Suprapubic skin (tissue), 4 donors: ENCODE measurements at places on chromosomes 6 and 20.

DNA sequence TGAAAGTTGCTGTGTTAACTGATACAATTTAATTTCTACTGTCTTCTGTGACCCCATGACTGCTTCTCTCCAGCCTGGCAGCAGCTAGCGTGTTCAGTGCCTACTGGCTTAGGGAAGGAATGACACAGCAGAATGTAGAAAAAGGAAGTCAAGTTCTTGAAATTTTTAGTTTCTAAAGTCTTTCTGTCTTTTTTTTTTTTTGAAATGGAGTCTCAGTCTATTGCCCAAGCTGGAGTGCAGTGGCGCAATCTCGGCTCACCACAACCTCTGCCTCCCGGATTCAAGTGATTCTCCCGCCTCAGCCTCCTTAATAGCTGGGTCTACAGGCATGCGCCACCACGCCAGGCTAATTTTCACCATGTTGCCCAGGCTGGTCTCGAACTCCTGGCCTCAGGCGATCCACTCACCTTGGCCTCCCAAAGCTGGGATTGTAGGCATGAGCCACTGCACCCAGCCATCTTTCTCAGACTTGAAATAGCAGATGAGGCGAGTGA, 39.3 kb downstream of the PCNA start:
- DNase-seq, result peak; percentile 83

- DNase-seq, result no peak
These were observed 171.4 kb upstream of the QKI start for GRCh38 chr6:163243083-163243482.

- DNase-seq, result no peak
These were observed 23.2 kb downstream of the AFDN start for GRCh38 chr6:167849846-167850459.

GRCh38 chr6:53439556-53439955, 90.8 kb upstream of the ELOVL5 start:
- DNase-seq, result no peak

DNA sequence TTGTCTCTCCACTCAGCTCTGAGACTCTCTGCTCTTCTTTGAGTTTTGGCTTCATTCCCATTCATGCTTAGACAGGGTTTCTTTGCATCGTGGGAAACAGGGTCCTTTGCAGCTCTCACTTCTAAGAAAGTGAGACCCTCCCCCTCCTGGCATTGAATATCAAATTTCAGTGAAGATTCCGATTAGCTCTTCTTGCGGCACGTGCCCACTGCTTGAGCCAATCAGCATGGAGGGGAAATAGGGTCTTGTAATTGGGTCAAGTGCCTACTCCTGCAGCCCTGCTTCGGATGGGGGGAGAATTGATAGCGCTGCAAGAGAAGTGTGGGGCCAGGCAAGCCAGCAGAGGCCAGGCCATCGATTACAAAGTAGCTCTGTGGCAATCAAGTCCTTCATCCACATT, 69.6 kb downstream of the TFAP2C start:
- no peak for DNase-seq

GRCh38 chr6:15585760-15586214, 77.0 kb downstream of the DTNBP1 start:
- DNase-seq, result no peak

DNA sequence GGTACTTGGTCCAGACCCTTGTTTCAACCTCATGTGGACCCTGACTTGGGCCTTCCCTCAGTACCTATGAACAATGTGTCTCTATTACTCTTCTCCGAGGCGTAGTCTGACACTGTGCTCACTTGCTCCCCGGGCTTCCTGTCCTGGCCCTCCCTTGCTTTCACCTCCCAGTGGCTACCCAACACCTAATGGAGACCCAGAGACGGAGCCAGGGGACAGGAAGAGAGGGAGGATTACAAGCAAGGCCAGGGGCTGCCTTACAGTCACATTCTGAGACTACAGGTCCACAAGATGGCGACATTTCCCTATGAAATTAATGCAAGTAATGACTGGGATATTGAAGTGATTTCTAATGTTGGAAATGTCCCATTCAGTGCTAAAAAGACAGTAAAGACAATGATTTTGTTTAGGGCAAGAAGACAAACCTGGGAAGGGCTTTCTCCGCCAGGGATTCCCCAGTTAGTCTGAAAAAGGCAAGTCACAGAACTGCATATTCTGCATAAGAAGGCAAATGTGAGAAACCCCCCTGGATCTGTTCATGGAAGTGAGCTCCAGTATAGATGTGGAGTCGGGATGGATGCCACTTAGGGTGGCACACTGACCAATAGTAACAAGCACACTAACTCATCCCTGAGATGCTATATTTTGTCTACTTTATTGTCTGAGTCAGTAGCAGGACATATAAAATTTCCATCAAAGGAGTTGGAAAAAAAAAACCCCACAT, 44.0 kb upstream of the ZBTB24 start:
- DNase-seq, result no peak

GRCh38 chr6:36826520-36827227, 12.6 kb downstream of the CPNE5 start:
- DNase-seq, result no peak

GRCh38 chr6:11229655-11230046, 2.8 kb downstream of the NEDD9 start:
- no peak for DNase-seq

DNA sequence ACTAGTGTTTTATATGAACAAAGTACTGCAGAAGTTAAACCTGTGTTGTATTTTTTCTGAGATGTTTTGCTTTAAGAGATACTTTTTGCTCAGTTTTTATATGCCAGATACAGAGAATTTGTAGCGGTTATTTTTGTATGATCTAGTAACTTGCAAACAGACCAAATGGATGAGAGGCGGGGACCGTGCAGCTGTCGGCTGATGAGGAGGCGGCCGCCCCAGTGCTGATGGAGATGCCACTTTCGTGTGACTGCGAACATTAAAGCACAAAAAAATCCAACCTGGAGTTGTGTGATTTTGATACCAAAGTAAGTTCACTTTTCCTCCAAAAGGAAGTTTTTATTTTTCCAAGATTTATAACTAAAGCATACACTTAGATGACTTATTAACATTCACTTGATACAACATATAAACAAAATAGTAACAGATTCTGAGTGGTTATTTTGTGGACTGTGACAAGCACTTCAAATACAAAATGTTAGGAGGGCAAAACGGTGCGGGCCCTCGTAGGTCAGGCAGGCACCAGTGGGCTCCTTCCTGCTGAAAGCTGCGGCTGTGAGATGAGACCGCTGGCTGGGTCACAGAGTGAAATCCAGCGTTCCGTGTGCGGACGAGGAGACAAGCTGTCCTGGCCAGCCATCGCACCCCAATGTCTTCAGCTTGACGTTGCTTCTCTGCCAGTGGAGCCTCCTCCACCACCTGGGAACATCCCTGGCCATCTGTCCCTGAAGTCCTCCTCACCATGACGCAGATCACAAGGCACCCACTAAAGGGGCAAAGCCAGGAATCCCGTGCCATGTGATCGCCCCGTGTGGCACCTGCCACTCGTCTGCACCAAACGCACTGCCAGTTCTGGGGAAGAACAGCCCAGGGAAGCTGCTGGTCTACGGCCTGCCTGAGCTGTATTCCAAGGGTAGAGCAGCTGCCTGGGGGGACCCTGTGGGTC, 4.0 kb upstream of the OGFR start:
- DNase-seq, result no peak

DNA sequence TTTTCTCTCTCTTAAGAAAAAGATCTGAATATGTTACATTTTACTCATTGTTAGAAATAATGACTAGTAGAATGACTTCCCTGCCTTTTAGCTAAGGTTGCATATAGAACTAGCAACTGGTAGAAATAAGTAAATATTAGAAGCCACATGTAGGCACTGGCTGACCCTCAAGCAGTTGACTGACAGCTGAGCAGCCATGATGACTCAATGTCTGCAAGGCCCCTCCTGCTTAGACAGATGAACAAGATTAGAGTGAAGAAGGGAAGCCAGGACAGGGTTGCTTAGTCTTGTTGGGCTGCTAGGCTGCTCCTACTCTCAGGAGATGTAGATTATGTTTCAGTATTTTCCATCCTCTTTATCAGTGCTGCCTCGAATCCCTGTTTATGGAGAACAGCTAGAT, 6.5 kb downstream of the MEP1A start:
- DNase-seq, result no peak

GRCh38 chr6:55822815-55823214, 52.6 kb downstream of the BMP5 start:
- DNase-seq, result no peak

- DNase-seq, result no peak
These were observed 317.6 kb downstream of the TPBG start for GRCh38 chr6:82681119-82681714.

- DNase-seq, result no peak
These were observed 10.5 kb downstream of the NT5E start for GRCh38 chr6:85460154-85460920.

DNA sequence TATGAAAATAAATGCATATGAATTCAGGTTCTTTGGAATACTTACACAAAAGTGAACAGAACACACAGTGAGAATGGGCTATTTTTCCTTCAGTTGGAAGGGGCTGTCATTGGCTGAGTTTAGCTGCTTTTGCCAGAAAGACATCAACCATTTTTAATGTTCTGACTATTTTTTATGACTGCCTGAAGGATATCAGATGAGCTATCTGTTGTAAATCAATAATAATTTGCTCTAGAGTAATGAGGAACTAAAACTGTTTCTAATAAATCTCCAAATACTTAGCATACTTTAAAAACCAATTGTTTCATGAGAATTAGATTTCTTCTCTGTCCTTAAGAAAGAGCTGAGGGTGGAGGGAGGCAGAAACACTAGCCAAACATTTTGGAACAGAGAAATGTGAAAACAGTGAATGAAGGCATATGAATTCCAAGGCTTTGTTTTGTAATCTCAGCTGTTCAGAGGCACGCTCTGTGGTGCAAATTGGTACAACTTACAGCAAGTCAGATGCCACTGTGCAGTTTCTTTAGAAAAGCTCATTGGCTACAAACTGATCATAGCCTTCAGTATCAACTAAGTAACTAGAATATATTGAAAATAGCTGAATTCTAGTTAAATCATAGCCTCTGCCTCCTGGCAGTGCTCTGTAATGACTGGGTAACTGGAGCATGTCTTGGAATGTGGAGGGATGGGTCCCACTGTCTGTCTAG, 228.9 kb upstream of the JAG1 start:
- no peak for DNase-seq

DNA sequence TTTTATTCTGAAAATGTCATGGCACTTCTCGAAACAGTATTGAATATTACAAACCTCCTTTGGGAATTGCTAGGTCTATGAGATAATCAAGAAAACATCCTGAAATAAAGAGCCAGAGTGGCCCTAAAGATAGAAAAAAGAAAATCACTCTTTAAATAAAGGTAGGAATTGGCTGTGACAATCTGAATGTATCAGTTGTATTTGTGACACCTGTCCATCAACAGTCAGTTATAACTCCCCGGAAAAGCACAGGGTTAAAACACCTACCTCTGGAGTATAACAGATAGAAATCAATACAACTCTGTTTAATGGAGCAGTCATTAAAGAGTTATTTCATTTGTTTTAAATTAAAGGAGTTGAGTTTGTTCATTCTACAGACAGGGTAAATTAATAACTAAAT, 21.2 kb downstream of the RNF24 start:
- no peak for DNase-seq

DNA sequence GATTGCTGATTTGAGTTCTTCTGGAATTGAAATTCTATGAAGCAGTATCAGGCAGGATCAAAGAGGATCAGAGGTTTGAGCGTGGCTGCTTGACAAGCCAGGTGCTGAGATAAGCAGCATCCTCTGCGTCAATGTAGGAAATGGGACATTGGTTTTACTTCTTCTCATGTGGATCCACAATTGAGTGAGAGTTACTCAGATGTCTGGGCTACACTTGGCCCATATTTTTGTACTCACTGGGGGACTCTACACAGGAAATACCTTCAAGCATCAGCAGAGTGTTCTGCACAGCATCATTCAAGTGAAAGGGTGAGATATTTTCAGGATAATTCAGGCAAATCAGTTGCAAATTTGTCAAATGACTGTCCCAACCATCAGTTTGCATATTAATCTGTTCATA, 613.9 kb upstream of the ARID1B start:
- DNase-seq, result no peak

DNA sequence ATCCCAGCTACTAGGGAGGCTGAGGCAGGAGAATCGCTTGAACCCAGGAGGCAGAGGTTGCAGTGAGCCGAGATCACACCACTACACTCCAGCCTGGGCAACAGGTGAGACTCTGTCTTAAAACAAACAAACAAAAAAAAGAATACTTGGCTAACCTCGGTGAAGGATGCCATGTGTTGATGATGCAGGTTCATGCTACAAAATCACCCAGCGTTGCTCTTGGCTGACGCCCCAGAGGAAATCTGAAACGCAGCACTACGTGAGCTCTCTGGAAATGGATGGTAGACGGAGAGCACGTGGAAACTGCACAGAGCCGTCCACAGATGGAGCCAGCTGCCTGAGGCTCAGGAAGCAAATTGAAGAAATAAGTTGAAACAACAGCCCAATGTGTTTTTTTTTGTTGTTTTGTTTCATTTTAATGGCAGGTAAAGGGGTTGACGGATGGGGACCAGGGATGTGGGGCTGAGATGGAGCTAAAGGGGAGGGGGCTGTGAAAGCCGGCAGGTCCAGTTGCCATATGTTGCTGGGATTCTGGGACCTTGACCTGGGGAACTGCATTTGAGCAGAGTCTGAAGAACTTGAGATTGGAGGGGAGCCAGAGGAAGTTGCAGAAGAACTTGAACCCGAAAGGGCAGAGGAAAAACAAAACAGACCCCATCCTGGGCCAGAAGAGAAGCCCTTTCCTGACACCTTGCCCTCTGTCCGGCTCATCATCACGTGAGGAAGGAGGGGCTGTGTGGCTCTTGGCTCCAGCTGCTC, 12.8 kb upstream of the MANBAL start:
- no peak for DNase-seq

GRCh38 chr6:160859822-160860221, 131.7 kb upstream of the MAP3K4 start:
- no peak for DNase-seq

- no peak for DNase-seq
These were observed 42.1 kb upstream of the PTPRT start for GRCh38 chr20:43231829-43232228.

DNA sequence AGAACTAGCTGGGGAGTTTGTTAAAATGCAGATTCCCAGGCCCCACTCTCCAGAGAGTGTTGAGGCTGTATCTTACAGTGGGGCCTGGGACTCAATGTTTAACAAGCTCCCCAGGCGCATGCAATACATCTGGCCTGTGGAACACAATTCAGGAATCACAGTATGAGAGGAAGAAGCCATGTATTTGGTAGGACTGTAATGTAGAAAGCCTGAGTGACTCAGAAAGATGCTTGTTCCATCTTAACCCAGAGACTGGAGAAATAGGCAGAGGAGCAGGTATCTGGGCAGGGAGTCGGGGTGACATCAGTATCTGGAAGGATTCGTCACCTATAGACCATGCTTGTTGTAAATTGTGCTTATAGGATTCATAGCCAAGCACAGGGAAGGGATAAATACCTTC, 90.5 kb downstream of the UNC5CL start:
- DNase-seq, result no peak

DNA sequence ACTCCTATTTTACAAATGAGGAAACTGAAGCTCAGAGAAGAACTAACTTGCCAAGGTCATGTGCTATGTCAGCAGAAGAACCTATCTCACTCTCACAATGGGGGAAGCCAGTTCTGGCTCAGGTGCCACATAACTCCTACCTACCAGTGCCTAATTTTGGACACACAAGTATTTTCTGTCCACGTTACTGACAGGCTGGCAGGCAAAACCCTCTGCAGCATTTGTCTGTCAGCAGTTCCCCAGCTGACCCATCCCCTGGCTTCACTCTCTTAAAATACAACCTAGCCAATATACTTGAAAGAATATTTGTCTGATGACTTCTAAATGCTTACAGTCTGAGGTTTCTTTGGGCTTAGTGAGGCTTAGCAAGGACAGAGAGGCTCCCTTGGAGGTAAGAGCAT, 15.5 kb downstream of the GSS start:
- no peak for DNase-seq

GRCh38 chr6:44243345-44243744, 3.6 kb upstream of the HSP90AB1 start:
- no peak for DNase-seq
